Brain microvascular endothelial cell (primary cell): ENCODE measurements at places on chromosomes 11 and 22.
A peak's percentile ranks its signal among the peaks of the same experiment; 100 is the strongest.

DNA sequence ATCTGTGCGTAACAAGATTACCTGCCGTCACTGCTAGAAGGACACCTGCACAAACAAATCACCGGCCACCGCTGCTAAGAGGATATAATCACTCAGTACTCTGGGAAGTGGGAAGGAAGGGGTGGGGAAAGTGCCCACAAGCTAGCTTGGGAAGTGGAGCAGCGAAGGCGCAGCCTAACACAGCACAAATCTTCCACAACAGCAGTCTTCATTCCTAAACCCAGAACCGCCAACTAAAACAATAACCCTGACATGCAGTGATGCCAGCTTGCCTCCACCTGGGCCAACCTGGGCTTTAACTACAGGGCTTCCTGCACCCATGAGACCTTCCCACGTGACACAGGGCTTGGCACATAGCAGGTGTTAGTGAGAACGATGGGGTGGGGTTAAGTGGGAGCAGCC lies 5.1 kb downstream of the DGCR2 start:
- DNase-seq: no peak

DNA sequence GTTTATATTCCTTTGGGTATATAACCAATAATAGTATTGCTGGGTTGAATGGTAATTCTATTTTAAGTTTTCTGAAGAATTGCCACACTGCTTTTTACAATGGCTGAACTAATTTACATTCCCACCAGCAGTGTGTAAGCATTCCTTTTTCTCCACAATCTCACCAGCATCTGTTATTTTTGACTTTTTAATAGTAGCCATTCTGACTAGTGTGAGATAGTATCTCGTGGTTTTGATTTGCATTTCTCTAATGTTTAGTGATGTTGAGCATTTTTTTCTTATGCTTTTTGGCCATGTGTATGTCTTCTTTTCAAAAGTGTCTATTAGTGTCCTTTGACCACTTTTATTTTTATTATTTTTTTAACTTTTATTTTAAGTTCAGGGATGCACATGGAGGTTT lies 275.3 kb downstream of the METTL15 start:
- DNase-seq: peak; percentile 2

GRCh38 chr11:33652431-33652830 lies 48.2 kb downstream of the C11orf91 start:
- no peak for DNase-seq

- no peak for DNase-seq
Measured at GRCh38 chr11:14529951-14530350, 9.8 kb upstream of the PSMA1 start.

- DNase-seq: no peak
Measured at GRCh38 chr11:20563866-20564265, 35.5 kb upstream of the SLC6A5 start.

DNA sequence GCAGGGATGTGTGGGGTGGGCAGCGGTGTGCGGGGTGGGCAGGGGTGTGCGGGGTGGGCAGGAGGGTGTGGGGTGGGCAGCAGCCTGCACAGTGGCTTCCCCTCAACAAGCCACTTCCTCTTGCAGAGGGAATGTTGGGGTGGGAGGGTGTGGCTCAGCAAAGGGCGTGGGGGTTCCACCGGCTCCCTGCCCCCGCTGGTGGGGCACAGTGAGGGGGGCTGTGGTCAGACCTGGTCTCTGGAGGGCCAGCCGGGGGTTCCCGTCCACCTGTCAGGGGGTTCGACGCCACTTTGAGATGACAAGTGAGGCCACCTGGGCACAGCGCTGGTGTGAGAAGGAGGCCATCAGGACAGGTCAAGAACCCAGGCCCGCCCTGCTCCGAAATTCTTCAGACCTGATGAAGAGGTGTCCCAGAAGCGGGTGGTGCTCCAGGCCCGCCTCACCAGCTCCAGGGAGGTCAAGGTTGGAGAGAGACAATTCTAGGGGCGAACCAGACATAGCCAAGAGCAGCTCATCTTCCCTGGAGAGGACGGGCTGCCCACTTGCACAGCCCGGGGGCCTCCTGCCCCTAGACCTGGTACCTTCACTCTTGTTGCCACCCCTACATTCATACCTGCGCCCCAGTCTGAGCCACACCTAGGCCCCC lies 1.3 kb downstream of the C11orf21 start:
- no peak for DNase-seq

GRCh38 chr22:38190581-38190980 lies 9.0 kb upstream of the PLA2G6 start:
- DNase-seq: no peak

- no peak for DNase-seq
Measured at GRCh38 chr11:114775875-114776621, 97.7 kb downstream of the NXPE2 start.

- DNase-seq: no peak
Measured at GRCh38 chr22:23408321-23408720, 171.8 kb downstream of the IGLL1 start.

DNA sequence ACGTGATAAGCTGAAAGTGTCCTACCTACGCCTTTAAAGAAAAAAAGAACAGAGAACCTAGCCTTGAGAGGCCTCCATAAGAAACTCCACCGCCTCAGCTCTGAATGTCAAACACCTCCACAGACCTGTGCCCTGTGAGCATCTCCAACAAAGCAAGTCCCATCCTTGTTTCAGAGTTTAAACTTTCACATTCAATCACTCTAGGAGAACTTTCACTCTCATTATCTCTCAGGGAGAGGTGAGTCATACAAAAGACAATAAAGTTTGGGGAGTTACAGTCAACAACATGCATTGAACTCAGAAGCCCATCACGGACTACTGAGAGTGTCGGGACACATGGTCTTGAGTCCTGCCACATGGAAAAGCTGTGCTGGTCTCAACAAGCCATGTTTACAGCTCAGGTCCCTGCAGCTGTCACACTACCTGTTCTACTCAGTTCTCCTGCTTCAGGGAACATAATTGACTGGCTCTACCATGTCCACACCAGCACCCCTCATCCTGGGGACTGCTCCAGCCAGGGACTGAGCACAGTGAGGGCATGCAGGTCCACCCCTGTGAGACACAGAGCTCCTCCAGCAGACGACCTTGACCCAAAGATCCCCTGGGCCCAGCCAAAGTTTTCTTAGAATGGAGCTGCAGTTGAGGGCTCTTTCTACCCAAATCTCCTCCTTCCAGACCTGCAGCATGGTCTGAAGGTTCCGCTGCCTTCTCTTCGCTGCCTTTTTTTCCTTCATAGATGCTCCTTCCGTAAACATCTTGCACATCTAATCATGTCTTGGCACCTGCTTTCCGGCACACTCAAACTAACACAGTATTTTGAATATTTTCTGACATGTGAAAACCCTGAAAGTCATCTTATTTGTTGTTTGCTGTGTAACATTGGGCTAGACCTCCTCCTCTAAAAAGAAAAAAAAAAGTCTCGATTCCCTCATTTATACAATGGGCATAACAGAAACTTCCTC lies 114.9 kb downstream of the ETS1 start:
- DNase-seq: peak; percentile 83

- no peak for DNase-seq
Measured at GRCh38 chr22:35257002-35257320, 332 bp upstream of the HMGXB4 start.

DNA sequence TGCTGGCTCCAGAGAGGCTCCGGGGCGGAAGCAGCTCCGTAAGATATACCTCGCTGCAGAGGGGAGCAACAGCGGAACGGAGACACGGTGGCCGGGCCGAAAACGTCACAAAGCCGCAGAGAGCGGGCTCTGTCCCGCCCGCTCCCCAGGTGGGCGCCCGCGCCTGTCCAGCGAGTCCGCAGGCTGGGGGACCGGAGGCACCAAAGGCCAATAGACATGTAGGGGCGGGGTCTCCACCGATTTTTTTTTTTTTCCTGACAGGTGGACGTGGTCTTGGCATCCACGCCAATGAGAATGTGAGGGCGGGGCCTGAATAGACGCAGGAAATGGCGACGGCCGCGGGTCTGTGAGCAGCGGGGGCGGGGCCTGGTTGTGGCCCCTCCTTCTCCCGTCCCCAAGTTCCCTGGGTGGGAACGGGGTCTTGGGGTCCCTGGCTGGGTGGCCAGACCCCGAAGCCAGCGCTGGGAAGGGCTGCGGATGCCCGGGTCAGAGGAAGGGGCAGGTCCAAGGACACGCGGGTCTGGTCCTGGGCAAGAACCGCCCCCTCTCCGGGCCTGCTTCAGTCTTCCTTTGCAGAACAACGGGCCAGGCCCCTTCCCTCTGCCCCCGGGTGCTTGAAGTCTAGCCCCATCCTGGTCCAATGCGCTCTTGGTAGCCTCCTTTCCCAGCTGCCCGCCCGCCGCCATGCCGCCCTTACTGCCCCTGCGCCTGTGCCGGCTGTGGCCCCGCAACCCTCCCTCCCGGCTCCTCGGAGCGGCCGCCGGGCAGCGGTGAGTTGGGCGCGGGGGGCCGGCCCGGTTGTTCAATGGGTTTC lies at the start of gene DNAJC4:
Gene DNAJC4 (plus strand): TSS at position 378 of the 814 bp plus-strand sequence. CDS start 307 bp downstream, at position 685.
- peak; percentile 82 for DNase-seq

GRCh38 chr11:15062599-15062998 lies 10.8 kb upstream of the CALCB start:
- no peak for DNase-seq

DNA sequence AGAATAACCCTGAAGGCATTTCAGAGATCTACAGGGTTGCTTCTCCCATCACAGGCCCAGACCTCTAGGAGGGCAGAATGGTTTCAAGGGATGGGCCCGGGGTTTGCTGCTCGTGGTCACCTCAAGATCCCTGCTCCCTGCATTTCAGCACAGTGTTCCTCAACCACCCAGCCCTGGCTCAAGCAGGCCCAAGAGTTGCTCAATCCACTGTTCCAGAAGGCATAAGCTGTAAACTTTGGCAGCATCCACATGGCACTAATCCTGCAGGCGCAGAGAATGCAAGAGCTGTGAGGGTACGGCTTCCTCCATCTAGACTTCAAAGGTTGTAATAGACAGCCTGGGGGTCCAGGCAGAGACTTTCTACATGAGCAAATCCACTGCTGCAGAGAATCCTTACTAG lies 225.0 kb upstream of the UBASH3B start:
- no peak for DNase-seq

GRCh38 chr11:61345954-61346843 lies 13.2 kb downstream of the TKFC start:
- DNase-seq: no peak

- DNase-seq: no peak
Measured at GRCh38 chr11:94757037-94757735, 11.0 kb upstream of the AMOTL1 start.

- no peak for DNase-seq
Measured at GRCh38 chr22:19991645-19992451, 24.8 kb downstream of the ARVCF start.

- no peak for DNase-seq
Measured at GRCh38 chr11:60338053-60338452, 11.0 kb downstream of the MS4A6E start.

- DNase-seq: no peak
Measured at GRCh38 chr11:86670911-86671310, 1.5 kb downstream of the ME3 start.

DNA sequence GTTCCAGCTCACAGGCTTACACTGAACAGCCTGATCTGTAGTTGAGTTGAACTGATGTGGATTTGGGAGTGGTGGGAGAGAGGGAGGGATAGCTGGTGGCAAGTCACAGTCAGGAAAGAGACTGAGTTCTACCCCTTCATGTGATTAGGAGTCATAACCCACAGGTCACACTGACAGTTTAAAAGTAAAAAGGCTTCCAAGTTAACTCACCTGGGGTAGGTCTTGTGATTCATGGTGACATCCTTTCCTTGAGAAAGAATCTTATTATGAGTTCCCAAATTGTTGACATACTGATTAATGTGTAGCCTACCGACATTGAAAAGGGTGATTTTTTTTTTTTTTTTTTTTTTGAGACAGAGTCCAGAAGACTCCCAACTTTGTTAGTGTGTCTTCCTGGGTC lies 5.4 kb downstream of the IZUMO1R start:
- no peak for DNase-seq

DNA sequence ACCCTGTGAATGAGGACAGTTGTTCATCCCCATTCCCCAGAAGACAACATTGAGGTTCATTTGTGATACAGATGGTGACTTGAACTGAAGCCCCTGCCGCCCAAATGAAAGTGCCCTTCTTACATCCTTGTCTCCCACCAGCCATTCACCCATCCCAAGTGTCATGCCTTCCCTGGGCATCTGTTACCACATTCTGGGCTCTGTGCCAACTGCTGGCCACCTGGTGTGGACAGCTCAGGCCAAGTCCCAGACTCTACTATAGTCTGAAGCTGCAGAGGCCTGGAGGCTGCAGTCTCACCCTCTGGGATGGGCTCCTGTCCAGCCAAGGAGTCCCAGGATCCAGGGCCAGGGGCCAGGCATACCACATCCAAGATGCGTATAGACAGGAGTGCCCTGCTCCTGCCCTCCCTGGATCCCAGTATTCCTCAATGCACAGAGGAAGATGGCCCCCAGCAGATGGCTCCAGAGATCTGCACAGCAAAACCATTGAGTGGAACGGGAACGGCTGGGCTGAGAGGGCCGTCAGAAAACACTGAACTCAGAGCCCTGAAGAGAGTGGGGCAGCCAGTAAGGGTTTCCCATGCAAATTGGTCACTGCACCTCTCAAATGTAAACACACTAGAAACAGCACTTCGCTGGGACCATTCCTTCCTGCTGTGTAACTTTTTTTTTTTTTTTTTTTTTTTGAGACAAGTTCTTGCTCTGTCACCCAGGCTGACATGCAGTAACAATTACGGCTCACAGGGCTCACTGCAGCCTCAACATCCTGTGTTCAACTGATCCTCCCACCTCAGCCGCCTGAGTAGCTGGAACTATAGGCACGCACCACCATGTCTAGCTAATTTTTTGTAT lies 22.8 kb downstream of the ARRB1 start:
- DNase-seq: peak; percentile 59

DNA sequence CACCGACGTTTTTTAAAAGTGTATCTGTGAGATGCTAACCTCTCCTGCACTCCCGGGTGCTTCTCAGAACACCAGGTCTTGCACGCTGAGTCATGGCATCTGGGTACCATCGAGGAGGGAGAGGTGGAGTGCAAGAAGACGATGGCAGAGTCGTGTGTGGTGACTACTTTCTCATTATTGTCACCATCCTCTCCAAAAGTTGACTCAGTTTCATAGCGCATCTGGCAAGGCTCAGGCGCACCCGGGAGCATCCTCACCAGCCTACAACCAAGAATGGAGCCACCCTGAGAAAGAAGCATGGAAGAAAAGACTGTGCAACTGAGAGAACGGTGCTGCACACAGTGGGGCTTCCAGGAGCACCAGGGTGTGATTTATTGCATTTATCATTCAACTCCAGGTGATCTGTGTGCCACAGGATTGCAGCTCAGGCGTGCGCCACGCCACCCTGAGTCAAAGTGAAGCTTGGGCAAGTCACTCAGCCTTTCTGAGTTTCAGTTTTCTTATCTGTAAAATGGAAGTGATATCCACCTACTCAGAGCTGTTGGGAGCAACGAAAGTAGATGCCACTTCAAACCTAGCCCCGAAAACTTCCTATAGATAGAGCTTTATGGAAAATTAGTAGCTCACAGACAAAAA lies 65.4 kb downstream of the LINC01488 start:
- DNase-seq: no peak
